ENCODE measurements at places on chromosomes 1 and 21.

DNA sequence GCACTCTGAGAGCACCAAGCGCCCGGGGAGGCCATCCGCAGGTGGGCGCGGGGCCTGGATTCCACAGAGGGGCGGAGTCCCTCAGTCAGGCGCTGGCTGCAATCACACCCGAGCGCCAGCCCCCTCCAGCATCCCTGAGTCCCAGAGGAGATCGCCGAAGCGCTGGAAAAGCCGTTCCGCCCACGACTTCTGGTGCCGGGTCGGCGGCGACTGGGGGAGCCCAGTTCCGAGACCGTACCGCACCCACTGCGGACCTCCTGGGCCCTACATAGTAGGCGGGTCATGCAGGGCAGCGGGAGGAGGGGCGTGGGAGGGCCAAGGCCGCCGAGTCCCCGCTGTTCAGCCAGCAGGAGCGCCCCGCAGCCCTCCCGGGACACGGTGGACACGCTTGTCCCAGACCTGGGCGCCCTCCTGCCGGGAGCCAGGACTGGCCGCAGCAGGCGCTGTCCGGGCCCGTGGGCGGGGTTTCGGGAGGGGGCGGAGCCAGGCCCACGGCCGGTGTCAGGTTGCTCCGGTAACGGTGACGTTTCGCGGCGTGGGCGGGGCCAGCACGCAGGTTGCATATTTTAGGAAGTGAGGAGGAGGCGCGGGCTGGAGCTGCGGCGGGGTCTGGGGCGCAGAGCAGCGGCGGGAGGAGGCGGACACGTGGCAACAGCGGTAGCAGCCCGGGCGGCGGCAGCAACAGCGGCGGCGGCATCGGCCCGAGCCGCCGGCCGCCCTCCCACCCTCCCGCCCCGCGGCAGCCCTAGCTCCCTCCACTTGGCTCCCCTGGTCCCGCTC is at the start of gene ATP1A1:
ATP1A1 (plus strand) TSS at position 594 of the 780 bp plus-strand sequence. CDS start 268 bp downstream, outside the sequence.
- peak; percentile 73 for DNase-seq

DNA sequence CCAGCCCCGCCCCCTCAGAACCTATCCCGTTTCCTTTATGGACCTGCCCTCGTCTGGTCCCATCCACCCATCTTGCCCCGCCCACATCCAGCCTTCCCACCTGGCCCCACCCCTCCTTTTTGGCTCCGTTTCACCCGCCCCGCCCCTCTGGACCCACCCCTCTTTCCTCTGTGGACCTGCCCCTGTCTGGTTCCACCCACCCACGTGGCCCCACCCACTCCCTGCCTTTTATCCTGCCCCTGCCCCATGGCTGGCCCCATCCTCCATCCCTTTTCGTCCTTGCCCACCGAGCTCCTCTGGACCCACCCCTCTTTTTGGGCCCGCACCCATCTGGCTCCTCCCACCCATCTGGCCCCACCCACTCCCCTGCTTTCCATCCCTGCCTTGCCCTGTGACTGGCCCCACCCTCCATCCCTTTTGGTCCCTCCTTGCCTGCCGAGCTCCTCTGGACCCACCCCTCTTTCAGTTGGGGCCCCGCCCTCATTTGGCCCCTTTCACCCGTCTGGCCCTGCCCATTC is 177.3 kb downstream of the CAMTA1 start:
- DNase-seq: no peak

DNA sequence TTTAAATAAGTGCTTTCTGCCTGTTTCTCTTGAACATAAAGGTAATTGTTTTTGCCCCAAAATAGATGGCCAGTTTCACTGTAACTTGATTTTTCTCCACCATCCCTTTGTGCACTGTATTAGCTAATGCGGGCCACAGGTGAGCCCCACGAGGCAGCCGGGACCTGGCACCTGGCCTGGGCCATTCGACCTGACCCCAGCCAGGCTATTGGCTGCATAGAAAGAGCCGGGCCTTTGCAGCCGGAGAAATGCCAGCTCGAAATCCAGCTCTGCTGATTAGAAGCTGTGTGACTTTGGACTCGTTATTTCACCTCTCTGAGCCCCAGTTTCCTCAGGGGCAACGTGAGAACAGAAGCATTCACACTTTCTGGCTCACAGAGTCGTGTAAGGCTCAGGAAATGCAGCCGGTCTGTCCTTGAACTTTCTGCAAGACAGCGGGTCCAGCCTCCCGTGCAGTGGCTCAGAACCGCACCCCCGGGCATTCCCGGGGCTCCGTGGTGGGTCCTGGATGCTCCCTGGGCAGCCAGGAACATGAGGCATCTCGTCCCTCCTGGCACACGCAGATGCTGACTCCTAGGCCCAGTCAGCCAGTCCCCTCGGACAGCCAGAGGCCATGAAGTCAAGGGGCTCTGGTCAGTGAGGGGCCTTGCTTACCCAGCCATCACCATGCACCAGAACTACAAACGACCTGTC is 37.4 kb upstream of the ACTRT2 start:
- no peak for DNase-seq

GRCh38 chr1:84436876-84437655 is 38.8 kb downstream of the DNASE2B start:
- no peak for DNase-seq

- DNase-seq: no peak
These were observed 1.1 kb upstream of the KCNE2 start for GRCh38 chr21:34362670-34363069.

All from 8988T (cell line).